Adrenal gland (tissue), 19 donors: ENCODE measurements at places on chromosomes 5 and 9.

DNA sequence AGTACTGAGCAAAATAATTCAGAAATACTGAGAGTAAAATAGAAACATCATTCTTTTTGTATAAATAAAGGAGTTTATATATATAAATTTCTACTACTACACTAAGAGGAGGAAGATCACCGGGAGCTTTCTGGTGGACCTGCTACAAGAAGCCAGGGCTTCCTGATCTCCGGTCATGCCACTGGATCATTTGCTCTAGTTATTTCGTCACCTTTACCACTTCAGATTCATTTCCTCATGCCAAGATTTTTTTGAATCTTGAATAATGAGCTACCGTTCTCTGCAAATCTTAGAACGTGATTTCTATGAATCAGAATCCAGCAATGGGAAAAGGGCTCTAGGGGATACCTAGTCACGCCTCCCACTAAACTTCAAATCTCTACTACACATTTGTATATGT is 51.9 kb upstream of the TBC1D9B start:
- DNase-seq, result no peak
- no peaks in the 10 kb centered on the region for H3K4me1 ChIP-seq
- no peaks in the 10 kb centered on the region for H3K27me3 ChIP-seq

GRCh38 chr9:19460243-19460642 is 51.4 kb downstream of the ACER2 start:
- no peak overlapping the region for H3K27ac ChIP-seq
- DNase-seq, result no peak
- peaks cover 5% of the 10 kb centered on the region for H3K4me1 ChIP-seq
- H3K4me3 ChIP-seq, result no peak overlapping the region

- no peak overlapping the region for H3K4me3 ChIP-seq
- H3K4me1 ChIP-seq, result no peaks in the 10 kb centered on the region
- DNase-seq, result no peak
- no peaks in the 10 kb centered on the region for H3K27me3 ChIP-seq
- no peaks in the 10 kb centered on the region for H3K36me3 ChIP-seq
Observed at GRCh38 chr5:132301344-132302271, 7.4 kb downstream of the SLC22A4 start.

DNA sequence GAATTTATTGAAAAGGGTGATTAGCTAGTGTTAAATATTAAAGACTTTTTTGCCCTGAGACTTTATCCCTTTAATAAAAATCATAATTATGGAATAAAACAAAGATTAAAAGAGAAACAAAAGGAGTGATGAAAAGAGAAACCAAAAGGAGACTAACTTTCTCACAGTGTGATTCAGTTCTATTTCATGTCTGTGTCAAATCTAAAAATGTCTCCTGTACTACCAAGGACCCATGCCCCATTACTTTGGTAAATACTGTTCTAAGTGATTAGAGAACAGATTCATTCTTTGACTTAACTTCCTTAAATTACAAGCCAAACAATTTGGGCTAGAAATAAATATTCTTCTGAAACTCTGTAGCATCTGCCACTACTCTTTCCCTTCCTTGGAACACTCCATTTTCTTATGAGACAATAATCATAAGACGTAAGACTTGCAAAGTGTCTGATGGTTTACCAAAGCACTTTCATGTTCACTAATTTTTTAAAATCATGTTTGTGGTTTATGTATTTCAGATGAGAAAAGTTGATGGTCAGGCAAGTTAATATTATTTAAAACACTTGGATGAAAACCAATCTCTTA is 319.0 kb downstream of the EBF1 start:
- DNase-seq, result no peak
- H3K27ac ChIP-seq, result no peak overlapping the region
- H3K4me1 ChIP-seq, result no peaks in the 10 kb centered on the region
- H3K4me3 ChIP-seq, result no peak overlapping the region

DNA sequence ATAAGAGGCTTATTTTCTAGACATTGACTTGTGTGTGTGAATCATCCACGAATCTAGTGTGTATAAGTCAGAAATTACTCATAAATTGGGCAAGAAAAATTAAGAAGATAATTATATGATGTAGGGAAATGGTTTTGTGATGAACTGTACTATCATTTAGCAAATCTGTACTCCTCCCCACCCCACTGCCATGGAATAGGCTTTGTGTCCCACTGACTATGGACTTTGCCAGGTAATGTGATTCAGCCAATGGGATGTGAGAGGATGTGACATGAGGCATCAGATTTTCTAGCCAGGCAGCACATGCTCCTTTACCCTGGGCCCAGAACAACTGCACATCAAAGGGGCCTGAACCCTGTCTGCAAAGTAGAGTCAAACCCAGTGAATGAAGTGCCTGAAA is 406.6 kb downstream of the CTNND2 start:
- no peaks in the 10 kb centered on the region for H3K36me3 ChIP-seq
- H3K27me3 ChIP-seq, result no peaks in the 10 kb centered on the region
- DNase-seq, result no peak
- no peak overlapping the region for H3K27ac ChIP-seq

GRCh38 chr9:75087289-75087823 is 599 bp downstream of the NMRK1 start:
- H3K4me1 ChIP-seq, result peaks cover 56% of the 10 kb centered on the region
- no peak overlapping the region for H3K4me3 ChIP-seq
- DNase-seq, result no peak
